Activated CD8-positive, alpha-beta T cell treated with anti-CD3 and anti-CD28 coated beads for 36 hours (primary cell): ENCODE measurements at places on chromosomes 11 and 22.

- DNase-seq = no peak
These were observed 17.2 kb downstream of the ADAMTS8 start for GRCh38 chr11:130411223-130411622.

DNA sequence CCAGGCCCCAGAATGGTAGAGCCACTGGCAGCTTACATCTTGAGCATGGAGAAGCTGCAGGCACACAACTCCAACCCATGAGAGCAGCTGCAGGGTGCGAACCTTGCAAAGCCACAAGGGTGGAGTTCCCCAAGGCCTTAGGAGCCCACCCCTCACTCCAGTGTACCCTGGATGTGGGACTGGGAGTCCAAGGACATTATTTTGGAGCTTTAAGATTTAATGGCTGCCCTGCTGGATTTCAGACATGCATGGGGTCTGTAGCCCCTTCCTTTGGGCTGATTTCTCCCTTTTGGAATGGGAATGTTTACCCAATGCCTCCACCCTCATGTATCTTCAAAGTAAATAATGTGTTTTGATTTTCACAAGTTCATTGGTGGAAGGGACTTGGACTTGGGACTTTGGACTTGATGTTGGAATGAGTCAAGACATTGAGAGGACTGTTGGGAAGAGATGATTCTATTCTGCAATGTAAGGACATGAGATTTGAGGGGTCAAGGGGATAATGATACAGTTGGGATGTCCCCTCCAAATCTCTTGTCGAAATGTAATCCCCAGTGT lies 1.1 kb upstream of the KRTAP5-7 start:
- no peak for DNase-seq

GRCh38 chr11:14362611-14363010 lies 3.6 kb upstream of the RRAS2 start:
- no peak for DNase-seq

- no peak for DNase-seq
These were observed 315.7 kb downstream of the INSC start for GRCh38 chr11:15430381-15430780.

- DNase-seq = no peak
These were observed 162.4 kb downstream of the SOX6 start for GRCh38 chr11:16193897-16194381.

DNA sequence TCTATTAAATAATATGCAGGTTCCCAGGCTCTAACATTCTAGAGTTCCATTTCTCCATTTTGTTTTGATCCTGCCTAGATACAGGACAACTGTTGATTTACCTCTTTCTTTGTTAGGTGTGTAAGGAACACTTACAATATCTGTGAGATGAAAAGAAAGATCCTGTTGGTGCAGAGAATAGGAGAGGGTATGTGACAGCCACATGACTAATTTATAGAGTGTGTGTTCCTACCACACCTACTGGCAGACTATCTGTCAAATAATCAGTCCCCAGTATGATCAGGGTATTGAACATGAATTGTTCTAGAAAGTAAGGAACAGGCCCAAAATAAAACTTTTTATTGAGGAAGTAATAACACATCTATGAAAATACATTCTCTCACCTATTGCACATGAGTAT lies 10.2 kb downstream of the MMP10 start:
- no peak for DNase-seq

- DNase-seq = no peak
These were observed 67.8 kb downstream of the SYT9 start for GRCh38 chr11:7319501-7319900.

DNA sequence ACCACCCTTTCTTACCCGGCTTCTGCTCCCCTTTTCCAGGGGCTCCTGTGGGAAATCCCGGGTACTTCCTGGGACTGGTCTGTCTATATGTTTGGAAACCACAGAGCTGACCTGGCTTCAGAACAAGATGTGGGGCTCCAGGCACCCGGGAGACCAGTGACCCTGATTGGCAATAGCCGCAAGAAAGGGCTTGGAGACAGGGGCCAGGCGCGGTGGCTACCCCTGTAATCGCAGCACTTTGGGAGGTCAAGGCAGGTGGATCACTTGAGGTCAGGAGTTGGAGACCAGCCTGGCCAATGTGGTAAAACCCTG lies 3.2 kb upstream of the NEAT1 start:
- no peak for DNase-seq

DNA sequence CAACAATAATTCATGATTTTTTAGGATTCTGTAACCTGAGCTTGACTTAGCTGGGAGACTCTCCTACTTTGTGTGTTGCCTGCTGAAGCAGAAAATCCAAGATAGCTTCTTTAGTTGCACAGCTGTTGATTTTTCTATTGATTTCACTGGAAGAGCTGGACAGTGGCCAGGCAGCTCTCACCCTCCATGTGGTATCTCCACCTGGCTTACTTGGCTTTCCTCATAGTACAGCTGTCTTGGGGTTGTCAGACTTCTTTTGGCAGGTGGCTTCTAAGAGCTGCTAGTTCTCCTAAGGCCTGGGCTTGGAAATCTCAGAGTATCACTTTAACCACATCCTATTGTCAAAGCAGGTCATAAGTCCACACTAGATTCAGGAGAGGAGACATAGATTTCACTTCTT lies 130.8 kb upstream of the SPON1 start:
- no peak for DNase-seq

DNA sequence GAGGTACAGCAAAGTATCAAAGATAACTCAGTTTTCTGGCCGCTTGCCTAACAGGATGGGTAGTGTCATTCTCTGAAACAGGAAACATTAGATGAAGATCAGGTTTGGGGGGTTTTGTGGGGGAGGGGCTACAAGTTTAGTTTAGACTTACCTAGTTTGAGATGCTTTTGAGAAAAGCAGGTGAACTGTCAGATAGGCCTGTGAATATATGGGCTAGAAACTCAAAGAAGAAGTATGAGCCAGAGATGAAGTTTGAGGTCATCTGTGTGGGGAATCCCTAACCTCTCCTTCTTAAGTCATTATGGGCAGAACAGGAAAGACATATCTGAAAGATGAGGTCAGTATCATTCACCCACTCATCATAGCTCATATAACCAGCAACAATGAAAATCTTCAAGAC lies 11.9 kb downstream of the HOATZ start:
- DNase-seq = peak; percentile 84

DNA sequence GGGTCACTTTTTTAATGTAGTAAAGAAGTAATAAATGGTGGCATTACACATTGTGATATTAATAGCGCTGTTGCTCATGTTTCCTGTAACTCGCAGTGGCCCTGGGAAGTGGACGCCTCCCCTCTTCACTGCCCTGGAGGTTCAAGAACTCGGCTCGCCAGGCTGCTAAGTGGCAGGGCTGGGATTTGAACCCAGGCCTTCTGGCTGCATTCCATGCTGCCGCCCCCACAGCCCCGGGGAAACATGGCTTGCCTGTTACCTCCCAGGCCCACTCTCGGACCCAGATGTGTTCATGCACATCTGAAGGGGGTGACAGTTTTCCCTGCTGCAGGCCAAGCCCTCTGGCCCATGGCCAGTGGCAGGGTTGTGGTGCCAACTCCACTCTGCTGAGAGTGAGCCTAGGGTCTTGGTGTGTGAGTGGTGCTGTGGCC lies 25.0 kb upstream of the MGAT3 start:
- no peak for DNase-seq

DNA sequence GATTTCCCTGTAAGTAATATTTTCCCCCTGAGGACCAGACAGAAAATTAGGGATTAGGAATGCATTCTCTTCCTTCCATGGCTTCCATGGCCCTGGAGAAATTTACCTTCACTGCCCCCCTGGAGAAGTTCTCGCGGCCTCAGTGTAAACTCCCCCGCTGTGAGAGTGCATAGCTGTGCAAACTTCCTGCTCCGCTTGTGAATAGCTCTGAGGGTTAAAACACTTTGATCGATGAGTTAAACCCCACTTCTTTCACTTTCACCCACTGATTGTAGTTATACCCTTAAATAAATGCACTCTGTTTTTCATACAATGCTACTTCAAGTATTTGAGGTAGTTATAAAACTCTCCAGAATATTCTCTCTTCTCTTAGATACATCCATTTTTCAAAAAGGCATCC lies 190.8 kb downstream of the DSCAML1 start:
- DNase-seq = peak; percentile 41
